ENCODE measurements at places on chromosomes 1 and 21.

- DNase-seq = no peak
These were observed 50.2 kb upstream of the WASF2 start for GRCh38 chr1:27539901-27540861.

- peak; percentile 83 for DNase-seq
These were observed 2.1 kb upstream of the PEX10 start for GRCh38 chr1:2414297-2414958.

DNA sequence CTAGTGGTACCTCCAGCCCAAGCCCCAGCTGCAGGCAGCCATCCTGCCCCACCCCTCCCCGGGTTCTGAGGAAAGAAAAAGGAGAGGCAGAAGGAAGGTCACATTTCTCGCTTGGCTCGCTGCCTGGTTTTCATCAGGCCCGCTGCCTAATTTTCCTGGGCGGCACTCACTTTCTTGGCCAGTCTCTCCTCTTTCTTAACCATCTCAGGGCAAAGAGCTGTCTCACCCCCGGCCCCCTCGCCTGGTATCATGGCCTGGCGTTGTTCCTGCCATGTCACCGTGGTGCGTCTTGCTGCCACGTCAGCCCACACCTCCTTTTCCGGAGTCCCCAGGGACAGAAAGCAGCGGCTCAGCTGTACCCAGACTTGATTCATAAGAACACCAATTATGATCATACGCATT is 26.6 kb upstream of the CASZ1 start:
- no peak for DNase-seq

GRCh38 chr1:245353411-245353810 is 198.6 kb downstream of the KIF26B start:
- DNase-seq = no peak

Measured in activated naive CD4-positive, alpha-beta T cell treated with Interleukin-2 at 50 U/mL for 16 hours (primary cell).